ENCODE measurements at places on chromosomes 6 and 20.

DNA sequence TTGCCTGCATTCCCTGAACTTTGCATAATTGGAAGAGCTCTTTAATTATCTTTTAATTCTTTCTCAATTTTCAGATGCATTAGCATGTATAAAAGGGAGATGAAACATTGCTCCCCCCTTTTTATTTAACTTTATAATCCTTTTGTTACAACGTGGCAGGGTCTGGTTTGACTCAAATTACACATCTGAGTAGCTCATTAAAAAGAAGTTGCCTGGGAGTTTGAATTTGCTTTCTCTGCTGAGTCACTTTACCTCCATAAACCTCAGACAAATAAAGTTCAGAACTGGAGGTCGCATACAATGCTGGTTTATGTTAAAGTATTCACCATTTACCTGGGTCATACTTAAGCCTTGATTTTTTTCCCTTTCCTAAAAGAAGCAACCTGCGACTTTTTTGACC lies 495.2 kb downstream of the PREX1 start:
- no peak for DNase-seq

DNA sequence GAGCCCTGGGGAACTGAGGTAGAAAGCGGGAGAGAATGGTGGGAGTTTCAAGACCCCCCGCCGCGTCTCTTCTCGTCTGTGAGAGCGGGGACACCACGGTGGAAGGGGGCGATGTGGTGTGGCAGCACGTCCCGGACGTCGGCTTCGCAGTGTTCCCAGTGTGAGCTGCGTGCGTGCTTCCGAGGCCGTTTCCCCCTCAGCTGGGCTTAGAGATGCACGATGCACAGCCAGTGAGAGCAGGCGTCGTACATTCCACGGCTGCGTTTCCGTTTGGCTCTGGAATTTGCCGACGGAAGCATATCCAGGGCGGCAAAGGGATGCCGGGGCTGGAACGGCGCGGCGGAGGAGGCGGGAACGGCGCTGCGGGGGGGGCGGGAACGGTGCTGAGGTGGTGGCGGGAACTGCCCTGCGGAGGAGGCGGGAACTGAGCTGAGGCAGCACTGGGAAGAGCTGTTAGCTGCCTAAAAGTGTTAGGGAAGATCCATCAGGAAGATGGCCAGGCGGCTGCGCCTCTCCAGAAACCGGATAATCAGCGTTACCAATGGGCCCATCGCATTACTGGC lies 37.7 kb downstream of the KIF25 start:
- DNase-seq: no peak

DNA sequence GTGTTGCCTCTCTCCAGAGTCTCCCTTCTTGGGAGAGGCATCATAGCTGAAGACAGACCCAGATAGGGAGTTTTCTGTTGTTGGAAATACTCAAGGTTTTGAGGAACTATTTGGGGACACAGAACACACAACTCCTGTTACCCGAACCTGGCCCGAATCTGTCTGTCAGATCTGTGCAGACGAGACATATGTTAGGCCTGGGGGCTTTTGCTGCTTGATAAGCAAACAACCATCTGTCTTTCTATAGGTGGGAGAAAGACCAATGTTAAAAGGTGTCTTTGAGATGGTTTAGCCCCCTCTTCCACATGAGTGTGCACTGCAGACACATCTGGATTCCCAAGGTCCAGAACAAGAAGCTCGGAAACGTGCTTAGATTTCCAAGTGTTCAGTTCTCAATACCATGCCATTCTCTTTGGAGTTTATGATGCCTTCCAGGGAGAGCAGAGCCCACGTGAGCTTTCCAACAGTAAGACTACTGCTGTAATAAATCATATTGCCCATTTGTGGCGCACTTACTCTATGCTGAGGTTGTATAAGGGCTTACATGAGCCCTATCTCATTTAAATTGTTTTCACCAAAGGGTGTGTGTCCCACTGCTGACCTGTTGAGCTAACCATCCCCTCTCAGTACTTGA lies 3.8 kb upstream of the STX16 start:
- no peak for DNase-seq

- DNase-seq: no peak
These were observed 217.9 kb upstream of the SGK1 start for GRCh38 chr6:134535831-134536230.

GRCh38 chr20:13113731-13114130 lies 105.0 kb downstream of the SPTLC3 start:
- DNase-seq: no peak

DNA sequence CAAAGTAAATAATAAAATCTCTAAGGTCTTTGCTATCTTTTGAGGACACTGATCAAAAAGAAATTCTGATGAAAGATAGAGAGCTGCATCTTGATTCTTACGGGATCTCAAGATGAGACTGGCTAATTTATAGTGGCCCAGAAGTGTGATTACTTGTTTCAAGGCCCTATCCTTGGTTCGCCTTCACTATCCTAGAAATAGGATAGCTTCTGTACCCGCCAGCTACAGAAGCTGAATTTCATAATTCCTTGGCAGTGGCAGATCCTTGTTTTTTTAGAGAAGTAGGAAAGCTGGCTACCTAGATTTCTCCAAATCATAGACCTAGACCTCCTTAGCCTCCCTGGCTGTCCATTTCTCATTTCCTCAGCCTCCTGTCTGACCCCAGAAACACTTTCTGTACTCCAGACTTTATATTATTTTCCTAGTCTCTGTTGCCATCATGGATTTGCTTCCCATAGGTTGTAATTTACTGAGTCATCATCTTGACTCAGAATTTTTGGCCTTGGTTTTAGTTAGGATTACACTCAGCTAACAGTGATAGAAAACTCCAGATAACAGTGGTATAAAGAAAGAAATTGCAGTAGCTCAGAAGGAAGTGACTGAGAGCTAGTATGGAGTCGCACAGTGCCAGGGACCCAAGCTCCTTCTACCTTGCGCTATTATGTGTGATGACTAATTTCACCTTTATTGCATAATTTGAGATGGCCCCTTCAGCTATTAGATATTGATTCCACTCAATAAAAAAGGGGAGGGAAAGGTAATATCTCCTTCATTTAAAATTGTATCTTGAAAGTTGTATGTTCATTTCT lies 27.7 kb downstream of the PHF3 start:
- DNase-seq: no peak

GRCh38 chr6:15922510-15923250 lies 206.2 kb upstream of the MYLIP start:
- no peak for DNase-seq

DNA sequence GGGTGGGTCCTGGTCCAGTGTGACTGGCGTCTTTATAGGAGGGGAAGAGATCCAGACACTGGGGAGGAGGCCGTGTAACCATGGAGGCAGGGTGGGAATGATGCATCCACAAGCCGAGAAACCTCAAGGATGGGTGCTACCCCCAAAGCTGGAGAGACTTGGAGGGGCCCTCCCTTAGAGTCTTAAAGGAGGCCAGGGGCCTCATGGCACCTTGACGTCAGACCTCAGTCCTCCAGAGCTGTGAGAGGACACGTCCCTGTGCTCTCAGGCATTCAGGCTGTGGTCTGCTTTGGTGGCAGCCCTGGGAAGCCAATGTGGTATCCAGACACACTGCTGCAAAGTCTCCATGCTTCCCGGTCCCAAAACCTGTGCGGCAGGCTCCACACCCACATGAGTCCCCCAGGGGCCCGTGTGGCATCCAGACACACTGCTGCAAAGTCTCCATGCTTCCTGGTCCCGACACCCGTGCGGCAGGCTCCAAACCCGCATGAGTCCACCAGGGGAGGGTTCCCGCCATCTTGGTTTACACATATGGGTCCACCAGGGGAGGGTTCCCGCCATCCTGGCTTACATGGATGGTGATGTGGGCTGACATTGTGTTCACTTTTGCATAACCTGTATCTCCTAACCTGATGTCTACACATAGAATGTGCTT lies 278.0 kb downstream of the SMOC2 start:
- no peak for DNase-seq

- no peak for DNase-seq
These were observed 2.0 kb downstream of the CCM2L start for GRCh38 chr20:32012159-32012688.

DNA sequence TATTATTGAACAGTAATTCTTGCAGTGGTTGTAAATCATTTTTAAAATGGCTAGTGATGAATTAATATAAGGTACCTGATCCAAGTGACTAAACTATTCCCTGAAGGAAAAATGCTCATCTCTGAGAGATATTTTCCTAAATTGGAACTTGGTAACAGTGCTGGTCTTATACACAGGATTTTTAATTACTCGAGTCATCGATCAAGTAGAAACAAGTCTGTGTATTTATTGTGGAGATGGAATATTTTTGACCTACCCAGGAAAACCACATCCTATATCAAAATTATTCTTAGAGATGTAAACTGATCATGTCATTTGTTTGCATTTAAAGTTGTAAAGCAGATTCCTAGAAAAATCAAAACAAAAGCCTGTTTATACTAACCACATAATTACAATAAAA lies 166.9 kb downstream of the MOXD1 start:
- DNase-seq: no peak

- no peak for DNase-seq
These were observed 13.5 kb downstream of the PPP1R3G start for GRCh38 chr6:5098501-5099270.

DNA sequence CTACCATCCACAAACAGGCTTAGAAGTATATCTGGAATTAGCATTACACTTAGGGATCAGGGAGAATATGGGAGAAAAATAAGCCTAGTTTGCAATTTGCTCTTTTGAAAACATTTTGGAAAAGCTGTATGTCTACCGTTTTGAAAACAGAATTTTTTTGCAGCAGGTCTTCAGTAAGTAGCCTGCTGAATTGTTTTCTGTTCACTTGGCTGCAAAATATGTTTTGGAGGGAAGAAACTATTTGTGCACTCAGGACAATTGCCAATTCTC lies 39.6 kb downstream of the ILRUN start:
- DNase-seq: no peak

DNA sequence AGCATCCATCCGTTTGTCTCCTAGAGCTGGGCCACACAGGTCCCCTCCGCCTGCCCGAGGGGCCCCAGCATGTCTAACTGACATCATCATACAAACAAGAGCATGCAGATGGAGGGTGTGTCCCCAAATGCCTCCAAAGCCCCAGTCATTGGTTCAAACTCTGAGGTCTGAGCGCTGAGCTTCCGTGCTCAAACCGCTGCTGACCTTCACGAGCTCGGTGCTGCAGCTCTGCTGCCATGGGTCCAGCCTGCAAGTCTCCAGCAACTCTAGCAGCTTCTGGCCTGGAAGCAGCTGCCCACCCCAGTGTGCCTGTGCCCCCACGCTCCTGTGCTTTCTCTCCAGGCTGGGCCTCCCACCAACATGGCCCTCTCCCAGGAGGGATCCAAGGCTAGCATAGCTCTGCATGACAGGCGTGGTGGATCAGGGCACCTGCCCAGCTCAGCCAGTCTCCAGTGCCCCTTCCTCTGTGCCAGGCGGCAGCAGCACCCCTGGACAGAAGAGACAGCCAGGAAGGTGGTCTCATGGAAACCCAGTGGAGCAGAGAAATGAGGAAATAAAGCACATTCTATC lies 131.6 kb upstream of the PMEPA1 start:
- no peak for DNase-seq

DNA sequence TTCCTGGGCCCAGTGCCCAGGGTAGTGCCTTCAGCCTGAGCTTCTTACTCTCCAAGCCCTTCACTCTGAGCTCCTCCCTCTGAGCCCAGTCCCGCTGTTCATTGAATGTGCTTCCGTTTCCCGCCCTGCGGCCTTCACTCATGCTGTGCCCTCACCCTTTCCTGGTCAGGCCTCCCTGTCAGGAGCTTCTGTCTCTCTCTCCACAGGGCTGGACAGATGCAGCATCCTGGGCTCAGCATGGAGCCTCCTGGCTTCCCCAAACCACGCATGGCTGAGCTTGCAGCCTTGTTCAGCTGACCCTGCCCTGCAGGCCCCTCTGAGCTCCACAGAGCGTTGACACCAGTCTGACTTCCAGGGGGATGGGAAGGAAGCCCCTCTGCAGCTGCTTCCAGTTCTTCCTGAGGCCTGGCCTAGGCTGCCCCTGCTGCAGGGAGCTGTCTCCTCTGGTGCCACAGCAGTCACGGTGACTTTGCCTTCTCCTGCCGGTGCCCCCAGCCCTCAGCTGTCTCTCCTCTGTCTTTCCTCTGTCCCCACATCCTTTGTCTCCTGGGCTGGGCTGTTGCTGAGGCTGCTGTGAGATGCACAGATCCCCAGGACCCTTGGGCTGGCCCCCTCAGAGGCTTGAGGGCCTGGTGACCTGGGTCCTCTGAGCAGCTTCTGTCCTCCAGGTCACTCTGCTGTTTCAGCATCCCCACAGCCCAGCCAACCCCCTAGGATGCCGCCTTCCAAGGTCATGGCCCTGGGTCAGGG lies 7.9 kb upstream of the MYT1 start:
- no peak for DNase-seq

DNA sequence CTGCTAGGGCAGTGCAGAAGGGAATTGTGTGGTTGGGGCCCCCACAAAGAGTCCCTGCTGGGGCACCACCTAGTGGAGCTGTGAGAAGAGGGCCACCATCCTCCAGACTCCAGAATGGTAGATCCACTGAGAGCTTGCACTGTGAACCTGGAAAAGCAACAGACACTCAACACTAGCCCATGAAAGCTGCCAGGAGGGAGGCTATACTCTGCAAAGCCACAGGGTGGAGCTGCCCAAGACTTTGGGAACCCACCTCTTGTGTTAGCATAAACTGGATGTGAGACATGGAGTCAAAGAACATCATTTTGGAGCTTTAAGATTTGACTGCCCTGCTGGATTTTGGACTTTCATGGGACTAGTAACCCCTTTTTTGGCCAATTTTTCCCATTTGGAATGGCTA lies 328.4 kb upstream of the KHDRBS2 start:
- no peak for DNase-seq

DNA sequence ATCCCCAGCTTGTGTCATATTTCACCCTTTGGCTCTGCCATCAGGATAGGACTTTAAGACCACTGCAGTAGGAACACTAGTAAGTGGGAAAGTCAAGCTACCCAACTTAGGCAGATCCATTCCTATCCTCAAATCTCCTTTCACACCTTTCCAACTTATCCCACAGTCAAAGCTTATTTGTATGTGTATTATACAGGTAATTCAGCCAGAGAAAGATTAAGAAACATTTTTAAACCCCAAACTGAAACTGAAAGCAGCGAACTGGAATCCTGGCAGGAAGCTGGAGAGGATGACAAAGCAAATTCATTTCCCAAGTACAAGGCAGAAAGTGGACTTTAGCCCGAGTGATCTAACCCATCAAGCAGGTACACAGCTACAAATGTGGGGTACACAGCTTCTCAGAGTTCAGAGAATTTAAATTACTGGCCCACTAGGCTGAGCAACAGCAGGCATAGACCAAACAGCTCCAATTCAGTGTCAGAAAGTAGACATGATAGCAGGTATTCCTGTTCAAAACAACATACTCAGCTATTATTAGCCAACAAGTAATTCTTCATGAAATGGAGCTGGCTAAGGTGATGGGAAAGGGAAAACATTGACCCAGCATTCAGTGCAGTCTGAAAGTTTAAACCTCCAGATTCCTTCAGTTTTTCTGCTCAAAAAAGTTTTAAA lies 39.1 kb downstream of the ILRUN start:
- no peak for DNase-seq

- no peak for DNase-seq
These were observed 26.8 kb upstream of the FAM184A start for GRCh38 chr6:119105282-119105681.
